Thyroid gland (tissue), 4 donors: ENCODE measurements at places on chromosomes 1 and 21.

- DNase-seq, result no peak
Measured at GRCh38 chr1:8902765-8903164, 24.3 kb upstream of the ENO1 start.

DNA sequence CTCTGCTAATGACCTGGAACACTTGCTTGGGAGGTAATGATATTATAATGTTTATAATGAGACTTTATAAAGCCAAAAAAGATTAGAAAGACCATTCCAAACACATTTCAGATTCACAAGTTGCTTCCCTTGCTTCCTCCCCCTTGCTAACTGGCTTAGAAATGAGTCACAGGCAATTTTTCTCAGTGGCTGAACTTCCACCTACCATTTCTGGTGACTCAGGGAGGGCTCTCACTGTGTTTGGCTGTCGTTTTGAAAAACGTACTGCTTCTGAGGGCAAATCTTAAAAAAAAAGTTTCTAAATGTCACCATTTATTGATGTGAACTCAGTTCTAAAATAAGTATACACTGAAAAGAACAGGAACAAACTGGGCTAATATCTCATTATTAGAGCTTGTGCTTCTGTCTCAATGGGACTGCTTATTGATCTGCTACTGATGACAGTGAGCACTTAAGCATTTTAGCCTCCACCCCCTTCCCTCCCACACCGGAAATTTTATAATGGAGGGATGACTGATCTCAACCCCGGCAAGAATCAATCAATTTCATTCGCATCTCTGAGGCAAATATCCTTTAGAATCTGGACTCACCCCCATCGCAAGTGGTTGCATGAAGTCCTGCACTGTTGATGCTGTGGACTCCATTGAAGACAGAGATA, 278.3 kb downstream of the KCTD3 start:
- no peak for DNase-seq

DNA sequence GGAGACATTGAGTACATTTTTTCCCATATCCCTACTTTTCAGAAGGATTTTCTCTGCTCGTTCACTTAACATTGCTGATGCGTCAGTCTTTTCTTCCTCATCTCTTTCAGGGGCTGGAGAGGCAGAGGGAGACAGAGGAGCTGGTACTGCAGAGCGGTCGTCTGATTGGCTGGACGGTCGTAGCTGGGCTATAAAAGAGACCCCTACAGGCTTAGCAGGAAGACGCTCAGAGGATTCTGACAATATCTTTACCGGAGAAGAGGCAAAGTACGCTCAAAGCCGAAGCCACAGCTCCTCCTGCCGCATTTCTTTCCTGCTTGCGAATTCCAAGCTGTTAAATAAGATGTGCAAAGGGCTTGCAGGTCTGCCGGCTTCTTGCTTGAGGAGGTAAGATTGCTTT, at the start of gene RGS4:
RGS4 (plus strand) TSS at position 220 of the 400 bp plus-strand sequence; CDS start at position 344, 124 bp downstream.
- DNase-seq, result no peak

GRCh38 chr1:176989023-176989422, 175.5 kb downstream of the ASTN1 start:
- no peak for DNase-seq
